ENCODE measurements at places on chromosomes 7 and 10.
A peak's percentile ranks its signal among the peaks of the same experiment; 100 is the strongest.

DNA sequence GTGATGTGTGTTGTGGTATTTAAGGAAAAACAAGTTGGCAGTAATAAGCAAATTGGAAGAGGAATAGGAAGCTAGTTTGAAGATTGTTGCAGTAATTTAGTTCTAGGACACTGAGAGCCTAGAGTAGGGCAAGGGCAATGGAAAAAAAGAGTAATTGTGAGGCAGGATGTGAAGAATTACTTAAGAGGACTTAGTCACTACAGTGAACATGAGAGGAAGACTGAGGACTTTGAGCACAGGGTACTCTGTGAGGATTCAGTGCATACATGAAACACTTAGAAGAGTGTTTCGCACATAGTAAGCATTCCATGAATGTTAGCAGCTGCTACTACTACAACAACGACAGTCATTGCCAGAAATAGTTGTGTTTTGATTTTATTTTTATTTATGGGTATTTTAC, 30.9 kb upstream of the DKK1 start:
- no peak for DNase-seq

DNA sequence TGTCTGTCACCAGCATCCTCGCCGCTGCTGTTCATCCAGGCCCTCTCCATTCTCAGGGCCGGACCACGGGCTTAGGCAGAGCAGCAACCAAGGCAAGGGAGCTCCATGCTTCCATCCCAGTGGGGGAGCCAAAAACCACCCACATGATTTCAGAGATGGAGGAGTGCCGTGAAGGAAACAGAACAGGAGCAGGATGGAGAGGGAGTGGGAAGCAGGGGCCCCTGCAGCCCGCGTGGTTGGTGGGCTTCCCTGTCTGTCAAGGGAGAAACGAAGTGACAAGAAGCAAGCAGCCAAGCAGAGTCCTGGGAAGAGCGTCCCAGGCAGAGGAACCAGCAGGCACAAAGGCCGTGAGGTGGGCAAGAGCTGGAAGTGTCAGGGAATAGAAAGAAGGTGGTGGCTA, 95.7 kb downstream of the SLIT1 start:
- DNase-seq, result no peak

GRCh38 chr10:128324058-128324827, 198.0 kb upstream of the MKI67 start:
- DNase-seq, result peak; percentile 33

GRCh38 chr7:2575733-2576340, 17.1 kb downstream of the IQCE start:
- DNase-seq, result no peak

DNA sequence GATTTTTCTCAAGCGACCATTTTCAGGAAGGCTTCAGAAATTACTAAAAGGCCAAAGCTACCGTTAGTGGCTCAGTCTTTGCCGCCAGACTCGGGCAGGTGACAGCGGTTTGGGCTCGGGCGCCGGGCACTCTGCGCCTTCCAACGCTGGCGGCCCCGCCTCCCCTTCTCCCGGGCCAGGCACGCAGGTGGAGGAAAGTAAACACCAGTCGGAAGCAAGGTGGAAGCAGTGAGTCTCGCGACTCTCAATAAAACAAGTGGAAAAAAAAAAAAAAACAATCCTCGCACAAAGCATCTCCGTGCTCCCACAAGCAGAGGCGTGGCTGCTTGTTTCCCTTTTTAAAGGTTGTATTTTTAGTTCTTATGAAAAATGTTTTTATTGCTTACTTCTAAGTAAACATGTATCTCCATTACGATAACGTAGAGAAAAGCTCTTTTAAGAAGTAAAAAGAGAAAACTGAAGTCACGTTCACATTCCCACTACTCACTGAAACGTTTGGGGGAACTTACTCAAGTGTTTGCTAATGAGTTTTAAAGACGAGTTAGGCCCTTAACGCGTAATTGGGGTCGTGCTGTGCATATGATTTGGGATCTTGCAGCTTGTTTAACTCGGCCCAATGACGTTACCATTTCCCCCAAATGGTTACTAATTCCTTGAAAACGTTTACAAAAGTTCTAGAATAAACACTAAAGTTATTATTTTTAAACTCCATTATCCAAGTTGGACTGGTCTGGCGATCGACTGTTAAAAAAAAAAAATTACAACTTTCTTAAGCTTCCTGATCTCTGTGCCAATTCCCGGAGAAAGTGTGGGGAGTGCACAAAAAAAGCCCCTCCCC, 864 bp downstream of the CDCA7L start:
- peak; percentile 66 for DNase-seq

DNA sequence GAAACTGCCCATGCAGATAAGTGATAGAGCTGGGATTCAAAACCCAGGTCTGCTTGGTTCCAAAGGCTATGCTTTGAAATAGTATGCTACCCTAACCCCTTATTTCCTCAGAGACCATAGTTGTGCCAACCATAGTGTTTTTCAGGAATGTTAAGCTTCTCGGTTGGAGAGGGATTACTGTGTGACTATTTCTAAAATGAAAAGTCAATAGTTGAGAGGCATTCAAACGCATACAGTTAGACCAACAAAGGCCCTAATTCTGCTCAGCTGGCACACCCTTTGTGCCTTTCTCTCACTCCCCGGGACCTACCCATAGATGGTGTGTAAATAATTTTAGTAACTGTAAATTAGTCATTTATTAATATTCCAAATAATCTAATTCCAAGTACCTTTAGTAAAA, 64.6 kb upstream of the RNF148 start:
- DNase-seq, result peak; percentile 48
